Activated CD4-positive, alpha-beta T cell treated with anti-CD3 and anti-CD28 coated beads, Interleukin-2, amount 50 U/mL, for 1 hour (primary cell): ENCODE measurements at places on chromosomes 6 and 20.
A peak's percentile ranks its signal among the peaks of the same experiment; 100 is the strongest.

DNA sequence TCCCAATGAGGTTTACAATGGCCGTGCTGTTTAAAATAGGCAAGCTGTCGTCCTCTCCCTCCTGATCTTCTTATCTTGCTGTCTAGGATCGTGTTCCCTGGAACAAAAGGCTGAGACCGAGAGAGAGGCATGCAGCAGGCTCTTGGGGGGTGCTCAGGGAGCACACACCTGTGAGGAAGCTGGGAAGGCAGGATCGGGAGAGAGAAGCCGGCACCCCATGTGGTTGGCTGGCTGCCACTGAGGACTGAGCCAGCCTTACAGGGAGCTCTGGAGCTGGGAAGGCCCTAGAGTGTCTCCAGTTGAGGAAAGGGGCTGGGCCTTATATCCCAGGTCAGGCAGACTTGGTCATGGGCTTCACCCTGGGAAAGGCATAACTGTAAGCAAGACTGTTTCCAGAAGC, 184.2 kb downstream of the LY86 start:
- no peak for DNase-seq

GRCh38 chr20:54029176-54029575, 41.2 kb downstream of the BCAS1 start:
- no peak for DNase-seq

- no peak for DNase-seq
These were observed 92.0 kb downstream of the LY86 start for GRCh38 chr6:6680526-6680925.

DNA sequence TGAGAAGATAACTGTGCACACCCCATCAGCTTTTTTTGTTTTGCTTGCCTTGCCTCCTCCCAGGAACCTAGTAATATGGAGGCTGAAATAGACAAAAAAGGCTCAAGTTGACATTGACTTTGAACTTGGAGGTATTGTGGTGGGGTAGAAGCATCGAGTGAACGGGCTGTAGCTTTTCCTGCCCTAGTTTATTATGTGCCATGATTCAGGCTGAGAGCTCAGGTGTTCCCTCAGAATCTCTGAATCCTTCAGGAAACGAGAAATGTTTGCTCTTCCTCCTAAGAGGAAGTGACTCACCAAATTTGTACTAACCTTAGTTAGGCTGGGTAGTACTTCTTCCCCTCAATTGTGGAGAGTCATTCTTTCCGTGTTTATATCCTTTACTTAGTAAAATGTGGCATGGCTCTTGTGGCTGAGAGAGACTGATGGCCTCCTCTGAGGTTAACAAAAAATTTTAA, 98.8 kb downstream of the SASH1 start:
- no peak for DNase-seq

GRCh38 chr20:11249683-11250082, 575.9 kb upstream of the JAG1 start:
- DNase-seq: no peak

DNA sequence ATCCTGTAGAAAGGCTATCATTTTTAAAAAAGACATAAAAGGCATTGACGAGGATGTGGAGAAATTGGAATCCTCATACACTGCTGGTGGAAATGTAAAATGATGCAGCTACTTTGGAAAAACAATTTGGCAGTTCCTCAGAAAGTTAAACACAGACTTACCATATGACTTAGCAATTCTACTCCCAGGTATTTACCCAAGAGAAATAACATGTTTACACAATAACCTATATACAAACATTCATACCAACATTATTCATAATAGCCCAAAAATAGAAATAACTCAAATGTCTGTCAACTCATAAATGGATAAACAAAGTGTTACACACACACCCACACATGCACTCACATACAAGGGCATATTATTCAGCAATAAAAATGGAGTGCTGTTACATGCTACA, 23.4 kb upstream of the CEP85L start:
- DNase-seq: no peak

- DNase-seq: peak; percentile 57
These were observed 1.5 kb upstream of the GMEB2 start for GRCh38 chr20:63628246-63628975.

DNA sequence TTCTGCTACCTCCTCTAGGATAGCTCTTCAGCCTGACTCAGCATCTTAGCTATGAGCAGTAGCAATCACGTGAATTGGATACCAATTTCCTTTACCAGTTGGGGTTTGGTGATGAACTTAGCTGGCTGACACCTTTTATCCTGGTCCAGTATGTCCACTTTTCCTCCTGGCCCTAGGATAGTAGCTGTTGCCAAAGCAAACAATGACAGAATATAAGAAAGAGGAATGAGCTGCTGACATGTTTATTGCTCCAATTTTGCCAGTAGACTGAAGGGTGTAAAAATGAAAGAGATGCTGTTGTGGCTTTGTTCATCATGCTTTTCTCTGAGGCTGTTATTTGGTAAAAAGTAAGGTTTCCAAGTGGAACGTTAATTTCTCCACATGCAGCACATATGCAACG, 168.3 kb upstream of the JAG1 start:
- DNase-seq: no peak

- no peak for DNase-seq
These were observed 128.5 kb downstream of the TPBG start for GRCh38 chr6:82492134-82492533.

GRCh38 chr6:3318821-3319540, 60.2 kb downstream of the PSMG4 start:
- no peak for DNase-seq

GRCh38 chr6:54695815-54696214, 150.8 kb upstream of the FAM83B start:
- DNase-seq: no peak

DNA sequence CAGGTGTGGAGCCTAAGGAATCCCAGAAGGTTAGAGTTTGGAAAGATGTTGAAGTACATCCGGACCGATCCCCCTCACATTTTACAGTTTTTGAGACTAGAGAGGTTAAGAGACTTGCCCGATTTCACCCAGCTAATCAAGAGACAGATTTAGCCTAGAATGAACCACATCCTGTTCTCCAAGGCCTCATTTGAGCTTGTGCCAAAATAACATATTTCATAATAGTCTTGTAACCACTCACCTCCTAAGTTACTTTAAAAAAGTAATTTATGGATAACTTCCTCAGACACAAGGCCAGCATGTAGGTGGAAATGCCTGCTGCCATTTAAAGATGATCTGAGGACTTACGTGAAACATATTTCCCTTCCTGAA, 39.8 kb upstream of the ARHGAP18 start:
- DNase-seq: no peak

DNA sequence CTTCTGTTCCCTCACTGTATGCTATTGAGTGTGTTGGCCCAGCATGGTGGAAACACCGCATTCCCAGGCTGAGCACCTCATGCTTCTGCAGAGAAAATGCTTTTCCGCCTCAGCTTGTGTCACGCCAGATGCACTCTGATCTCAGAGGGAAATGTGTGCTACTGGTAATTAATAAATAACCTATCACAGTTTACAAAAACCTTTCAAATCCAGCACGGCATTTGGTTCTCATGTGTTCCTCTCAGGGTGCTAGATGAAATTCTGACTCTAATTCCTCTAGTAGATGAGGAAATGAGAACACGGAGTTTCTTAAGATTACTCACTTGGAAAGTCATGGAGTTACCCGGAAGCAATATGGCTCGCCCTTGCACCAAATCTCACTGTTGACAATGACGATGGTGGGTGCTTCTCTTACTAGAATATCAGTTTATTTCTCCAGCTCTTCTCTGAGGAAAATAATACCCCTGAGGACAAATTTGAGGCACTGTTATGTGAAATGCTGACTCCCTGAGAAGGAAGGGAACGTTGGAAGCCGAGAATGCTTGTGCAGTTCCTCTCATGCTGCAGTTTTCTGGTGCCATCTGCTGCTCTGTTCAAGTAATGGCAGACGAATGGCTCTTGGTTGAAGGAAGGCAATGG, 116.6 kb downstream of the RNF144B start:
- peak; percentile 5 for DNase-seq

- no peak for DNase-seq
These were observed 166.1 kb downstream of the CDKAL1 start for GRCh38 chr6:20700375-20700774.

- no peak for DNase-seq
These were observed 28.0 kb upstream of the MLIP start for GRCh38 chr6:54083287-54083686.

GRCh38 chr6:73558624-73559398, 38.0 kb upstream of the EEF1A1 start:
- DNase-seq: no peak

DNA sequence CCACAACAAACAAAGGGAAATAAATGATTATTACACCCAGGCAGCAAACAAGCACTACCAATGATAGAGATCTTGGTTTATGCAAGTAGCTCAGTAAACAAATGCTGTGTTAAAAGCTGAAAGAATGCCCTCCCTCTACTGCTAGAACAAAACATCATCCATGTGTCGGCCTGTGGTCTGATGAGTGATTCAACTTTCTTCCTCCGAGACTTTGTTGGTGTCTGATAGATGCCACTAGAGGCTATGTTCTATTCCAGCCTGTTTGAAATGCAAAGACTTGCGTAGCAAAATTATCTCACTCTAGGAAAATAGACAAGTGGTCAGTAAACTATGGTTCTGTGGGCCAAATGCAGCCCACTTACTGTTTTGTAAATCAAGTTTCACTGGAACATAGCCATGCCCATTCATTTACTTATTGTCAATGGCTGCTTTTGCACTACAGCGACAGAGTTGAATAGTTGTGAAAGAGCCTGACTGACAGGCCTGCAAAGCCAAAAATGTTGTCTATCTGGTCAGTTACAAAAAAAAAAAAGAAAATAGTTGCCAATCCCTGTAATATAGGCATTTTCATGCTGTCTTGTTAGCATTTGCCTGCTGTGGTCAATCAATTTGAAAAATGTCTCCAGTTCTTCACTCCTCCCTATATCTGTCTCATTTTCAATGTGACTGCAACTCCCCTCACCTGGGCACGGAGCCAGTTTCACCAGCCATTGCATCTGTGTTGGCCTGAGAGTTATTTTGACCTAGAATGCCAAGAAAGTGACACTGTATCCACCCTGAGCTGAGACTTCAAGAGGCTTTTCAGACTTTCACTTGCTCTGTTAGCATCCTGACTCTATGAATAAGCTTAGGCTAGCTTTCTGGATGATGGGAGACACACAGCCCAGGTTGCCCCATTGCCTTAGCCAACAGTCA, 544.6 kb upstream of the BTBD3 start:
- DNase-seq: no peak

GRCh38 chr20:24762371-24762770, 186.7 kb upstream of the CST7 start:
- DNase-seq: no peak

- DNase-seq: no peak
These were observed 79.2 kb downstream of the CBFA2T2 start for GRCh38 chr20:33568868-33569801.

- DNase-seq: no peak
These were observed 29.5 kb downstream of the BEND6 start for GRCh38 chr6:56984361-56984760.

DNA sequence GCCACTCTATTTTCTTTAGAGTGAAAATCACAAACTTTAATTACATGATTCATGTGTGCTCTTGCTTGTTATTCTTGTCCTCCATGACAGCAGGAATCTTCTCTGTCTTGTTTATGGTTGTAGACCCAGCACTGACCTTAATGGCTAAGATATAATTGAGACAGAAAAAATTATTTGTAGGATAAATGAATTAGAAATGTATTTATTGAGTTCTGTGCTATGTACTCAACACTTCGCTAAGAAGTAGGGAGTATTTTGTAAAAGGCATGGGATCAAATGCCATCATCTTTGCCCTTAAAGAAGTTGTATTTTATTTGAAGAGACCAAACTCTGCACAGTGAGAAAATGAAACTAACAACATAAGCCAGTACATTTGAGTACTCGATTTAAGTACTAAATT, 71.2 kb downstream of the CBLN4 start:
- no peak for DNase-seq

DNA sequence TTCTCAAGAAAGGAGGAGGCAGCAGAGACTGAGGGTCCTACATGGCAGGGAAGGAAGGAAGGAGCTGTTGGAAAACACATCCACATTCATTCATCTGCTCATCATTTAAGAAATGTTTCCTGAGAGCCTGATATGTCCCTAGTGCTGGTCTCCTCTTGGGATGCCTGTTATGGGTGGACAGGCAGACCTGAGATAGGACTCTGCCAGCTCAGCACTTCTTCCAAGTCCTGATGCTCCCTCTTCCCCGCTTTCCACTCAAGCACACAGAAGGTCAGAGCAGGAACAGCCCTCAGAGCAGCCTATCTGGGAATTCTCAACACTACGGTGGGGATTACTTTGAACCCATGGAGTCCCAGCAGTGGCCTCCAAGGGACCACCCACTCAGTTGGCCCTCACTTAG, 8.0 kb upstream of the SIRPD start:
- no peak for DNase-seq

DNA sequence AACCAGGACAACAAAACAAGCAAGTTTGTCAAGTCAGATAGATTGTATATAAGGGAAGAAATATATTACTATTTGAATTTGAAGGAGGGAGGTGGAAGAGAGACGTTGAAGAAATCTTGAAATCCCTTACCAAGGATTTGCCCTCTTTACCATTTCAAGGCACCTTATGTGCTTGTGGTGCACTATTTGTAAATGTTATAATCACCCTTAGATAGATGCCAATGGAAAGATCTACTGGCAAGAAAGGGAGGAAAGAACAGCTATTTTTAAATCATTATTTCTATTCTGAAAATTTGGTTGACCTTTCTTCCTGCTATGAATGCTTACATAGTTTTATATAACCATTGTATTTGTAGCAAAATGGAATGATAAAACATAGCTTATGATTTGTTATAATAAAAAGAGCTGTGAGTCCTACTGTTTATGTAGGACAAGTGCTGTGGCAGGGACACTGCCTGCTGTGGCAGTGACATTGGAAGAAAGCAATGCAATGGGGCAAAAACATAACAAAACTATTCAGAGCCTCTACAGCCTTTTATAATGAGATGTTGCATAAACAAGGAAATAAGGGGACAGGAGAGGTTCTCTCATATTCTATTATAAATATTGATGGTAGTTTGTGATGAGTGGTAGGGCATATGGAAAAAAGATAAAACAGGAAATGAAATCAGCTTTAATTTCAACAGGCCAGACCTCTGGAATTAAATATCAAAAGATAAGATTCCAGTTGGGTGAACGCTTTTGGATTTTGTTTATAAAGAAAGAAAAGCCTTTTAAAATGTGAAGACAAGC, 1145.2 kb upstream of the GJE1 start:
- no peak for DNase-seq
